ENCODE measurements at places on chromosomes 4 and X.

DNA sequence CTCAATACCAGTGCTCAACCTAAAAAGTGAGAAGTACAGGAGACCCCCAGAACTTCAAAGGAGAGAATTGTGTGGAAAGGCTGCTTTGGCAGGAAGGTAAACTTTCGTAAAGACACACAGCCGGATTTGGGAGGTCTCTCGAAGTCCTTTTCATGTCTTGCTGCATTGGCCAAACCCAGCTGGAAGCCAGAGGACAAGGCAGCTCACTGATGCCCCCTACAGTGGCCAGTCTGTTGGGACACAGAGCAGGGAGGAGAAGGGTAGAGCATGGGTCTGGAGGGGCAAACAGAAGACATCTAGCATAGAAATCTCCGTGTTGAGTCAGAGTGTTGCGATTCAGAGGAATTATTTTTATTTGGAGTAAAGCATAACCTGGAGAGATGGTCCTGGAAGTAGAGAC is 198.9 kb downstream of the ANK2 start:
- no peak for DNase-seq

- no peak for DNase-seq
Measured at GRCh38 chrX:101430457-101431078, 22.5 kb downstream of the HNRNPH2 start.

GRCh38 chr4:32506067-32506466 is 1785.9 kb downstream of the PCDH7 start:
- DNase-seq = no peak

GRCh38 chr4:102216666-102217065 is 128.6 kb downstream of the SLC39A8 start:
- DNase-seq = no peak

DNA sequence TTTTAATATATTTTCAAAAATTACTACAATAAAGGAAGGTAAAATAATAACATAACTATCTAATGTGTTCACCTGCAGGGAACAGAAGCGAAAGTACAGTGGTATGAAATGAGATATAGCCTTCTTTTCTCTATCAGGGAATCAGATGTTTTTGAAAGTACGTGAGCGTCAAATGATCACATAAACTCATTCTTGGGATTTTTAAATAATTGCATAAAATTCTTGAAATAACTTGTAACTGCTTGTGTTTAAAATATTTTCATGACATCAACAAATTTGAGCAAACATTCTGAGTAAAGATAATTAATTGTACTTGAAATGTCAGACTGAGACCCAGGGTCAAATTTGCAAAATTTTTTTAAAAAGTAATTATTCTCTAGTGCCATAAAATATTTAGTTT is 193.5 kb upstream of the NEIL3 start:
- no peak for DNase-seq

DNA sequence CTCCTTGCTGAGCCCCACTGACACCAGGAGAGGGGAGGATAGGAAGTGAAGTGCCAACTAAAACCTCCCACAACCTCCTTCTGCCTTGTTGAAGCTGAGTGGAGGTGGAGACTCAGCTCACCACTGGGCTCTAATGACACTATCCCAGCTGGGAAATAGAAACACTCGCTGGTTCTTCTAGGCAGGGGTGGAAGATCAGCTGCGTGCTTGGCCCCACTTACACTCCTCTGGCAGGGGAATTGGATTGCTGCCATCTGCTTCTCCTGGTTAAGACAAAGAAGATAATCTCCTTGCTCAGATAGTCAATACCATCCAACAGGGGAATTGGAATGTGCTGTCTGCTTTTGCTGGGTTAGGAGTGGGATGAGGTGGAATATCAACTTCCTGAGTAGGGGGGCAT is 392.5 kb downstream of the ZNF674 start:
- DNase-seq = no peak

- DNase-seq = no peak
Measured at GRCh38 chrX:10173331-10173900, 16.6 kb downstream of the CLCN4 start.

DNA sequence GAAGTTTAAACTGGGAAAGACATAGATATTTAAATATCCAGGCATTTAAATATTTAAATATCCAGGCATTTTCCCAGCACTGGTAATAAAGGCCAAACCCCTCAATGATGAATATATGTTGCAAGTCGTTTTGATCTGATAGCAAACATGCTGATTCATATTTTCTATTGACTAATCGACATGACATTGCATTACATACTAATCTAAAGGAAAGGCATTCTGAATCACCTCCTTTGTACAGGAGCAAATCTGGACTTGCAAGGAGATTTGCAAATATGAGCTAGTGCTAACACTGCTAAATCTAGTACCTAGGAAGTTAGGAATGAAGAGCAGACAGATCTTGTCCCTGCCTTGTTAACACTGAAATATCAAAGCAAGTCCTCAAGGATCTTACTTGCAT is 207.3 kb downstream of the SLC7A11 start:
- no peak for DNase-seq

- DNase-seq = no peak
Measured at GRCh38 chr4:159487284-159487747, 384.4 kb downstream of the RAPGEF2 start.

- DNase-seq = no peak
Measured at GRCh38 chr4:38368613-38369012, 295.4 kb upstream of the KLF3 start.

GRCh38 chr4:76960014-76960413 is 10.5 kb downstream of the SEPTIN11 start:
- no peak for DNase-seq

- DNase-seq = no peak
Measured at GRCh38 chrX:10314530-10315104, 157.8 kb downstream of the CLCN4 start.

- DNase-seq = no peak
Measured at GRCh38 chr4:26842911-26843310, 17.7 kb upstream of the STIM2 start.

DNA sequence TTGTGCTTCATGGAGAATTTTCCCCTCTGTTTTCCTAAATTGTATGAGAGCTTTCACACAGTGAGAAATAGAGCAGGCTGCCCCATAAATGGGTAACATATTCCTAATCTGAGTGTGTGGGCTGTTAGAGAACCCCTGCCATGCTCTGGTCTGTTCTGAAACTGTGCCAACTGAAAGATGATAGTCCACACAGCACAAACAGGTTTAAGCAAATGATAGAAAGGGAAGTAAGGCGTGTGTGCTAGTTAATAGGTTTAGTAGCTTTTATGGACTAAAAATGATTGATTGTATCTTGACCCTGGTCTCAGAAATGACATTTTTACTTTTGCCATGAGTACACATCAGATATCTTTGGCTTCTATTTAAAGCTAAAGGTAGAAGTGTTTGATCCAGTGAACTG is 106.2 kb downstream of the PRRG1 start:
- no peak for DNase-seq

DNA sequence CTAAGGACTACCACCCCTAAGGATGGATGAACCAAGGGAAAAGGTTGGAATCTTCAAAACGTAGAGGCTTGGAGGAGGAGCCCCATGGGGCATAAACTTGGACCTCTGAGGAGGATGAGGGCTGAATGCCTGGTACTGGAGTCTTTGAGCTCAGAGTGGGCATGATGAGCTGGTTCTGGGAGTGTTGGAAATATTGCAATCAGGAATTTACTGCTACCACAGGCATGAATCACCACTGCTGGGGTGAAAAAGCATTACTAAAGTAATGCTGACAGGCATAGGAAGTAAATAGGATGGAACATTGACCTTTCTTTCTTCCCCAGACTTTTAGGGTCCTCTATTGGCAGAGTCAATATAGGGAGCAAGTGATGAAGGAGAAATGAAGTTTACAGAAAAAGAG is 105.8 kb upstream of the RPS6KA3 start:
- no peak for DNase-seq

DNA sequence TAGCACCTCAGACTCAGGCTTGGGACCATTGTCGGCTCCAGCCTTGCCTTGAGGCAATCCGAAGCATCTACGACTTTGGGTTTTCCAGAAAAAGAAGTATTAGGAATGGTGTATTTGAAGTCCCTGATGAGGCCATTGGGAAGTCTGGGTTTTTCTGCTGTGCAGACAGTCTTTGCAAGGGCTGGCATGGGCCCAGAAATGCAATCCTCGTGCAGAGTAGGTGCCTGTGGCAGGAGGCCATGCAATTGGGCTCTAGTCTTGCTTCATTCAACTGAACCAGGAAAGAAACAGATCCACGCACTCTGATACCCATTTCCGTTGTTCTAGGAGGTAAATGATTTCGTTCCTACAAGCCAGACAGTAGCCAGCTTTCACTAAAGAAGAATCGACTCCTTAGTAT is 12.4 kb downstream of the ZFP92 start:
- DNase-seq = no peak

DNA sequence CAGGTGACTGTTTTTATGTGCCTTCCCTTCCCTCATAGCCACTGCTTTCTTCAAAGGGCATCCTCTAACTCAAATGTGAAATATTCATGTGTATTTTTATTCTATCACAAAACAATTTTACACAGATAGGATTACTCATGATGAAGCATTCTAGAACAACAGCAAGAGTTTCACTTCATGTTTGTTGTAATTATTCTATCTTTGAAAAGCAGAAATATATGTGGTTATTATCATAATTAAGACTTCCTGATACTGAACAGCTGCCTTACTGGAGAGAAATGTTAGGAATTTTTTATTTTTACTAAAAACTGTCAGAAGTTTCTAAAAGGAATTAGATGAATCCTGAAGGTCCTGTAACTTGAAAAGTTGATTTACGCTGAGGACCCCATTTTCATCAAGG is 229.1 kb downstream of the PALLD start:
- no peak for DNase-seq

GRCh38 chr4:76857074-76857409 is 40.9 kb downstream of the SOWAHB start:
- DNase-seq = no peak

GRCh38 chr4:179867300-179867878 is 2375.8 kb upstream of the TENM3 start:
- DNase-seq = no peak

DNA sequence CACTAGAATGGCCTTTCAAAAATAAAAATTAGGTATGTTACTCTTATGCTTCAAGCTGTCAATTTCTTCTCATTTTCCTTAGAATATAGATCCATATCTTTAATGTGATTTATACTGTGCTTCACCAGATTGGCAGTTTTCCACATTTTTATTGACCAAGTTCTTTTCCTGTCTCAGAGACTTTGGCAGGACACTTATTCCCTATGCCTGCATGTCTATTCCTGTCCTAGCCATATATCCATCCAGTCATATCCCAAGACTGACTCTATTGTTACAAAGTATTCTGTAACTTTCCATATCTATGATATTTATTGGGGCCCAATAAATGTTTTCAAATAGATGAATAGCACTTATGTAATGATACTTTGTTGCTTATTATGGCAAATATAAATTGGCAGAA is 450.7 kb downstream of the GASK1B start:
- no peak for DNase-seq

DNA sequence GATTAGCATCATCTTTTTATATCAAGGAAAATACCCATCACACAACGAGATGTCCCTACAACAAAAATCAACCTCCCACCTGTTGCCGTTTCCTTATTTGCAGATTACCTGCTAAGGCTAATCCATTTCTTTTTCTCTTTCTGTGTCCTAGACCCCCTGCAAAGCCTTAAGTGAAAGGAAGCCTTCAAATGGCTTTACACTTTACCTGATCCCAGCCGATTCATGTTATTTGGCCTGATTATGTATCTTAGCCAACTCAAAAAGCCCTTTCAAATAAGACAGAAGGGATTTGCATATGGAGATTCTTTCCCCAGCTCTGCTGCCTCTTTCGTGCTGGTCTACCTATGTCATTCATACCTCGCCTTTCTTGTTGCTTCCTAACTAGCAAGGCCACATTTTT is 14.4 kb downstream of the ABCG2 start:
- no peak for DNase-seq

- DNase-seq = no peak
Measured at GRCh38 chr4:4590546-4590945, 48.7 kb upstream of the STX18 start.

- DNase-seq = no peak
Measured at GRCh38 chrX:69556060-69557011, 52.2 kb downstream of the NALF2 start.

GRCh38 chr4:104941661-104942062 is 205.0 kb upstream of the TET2 start:
- no peak for DNase-seq

DNA sequence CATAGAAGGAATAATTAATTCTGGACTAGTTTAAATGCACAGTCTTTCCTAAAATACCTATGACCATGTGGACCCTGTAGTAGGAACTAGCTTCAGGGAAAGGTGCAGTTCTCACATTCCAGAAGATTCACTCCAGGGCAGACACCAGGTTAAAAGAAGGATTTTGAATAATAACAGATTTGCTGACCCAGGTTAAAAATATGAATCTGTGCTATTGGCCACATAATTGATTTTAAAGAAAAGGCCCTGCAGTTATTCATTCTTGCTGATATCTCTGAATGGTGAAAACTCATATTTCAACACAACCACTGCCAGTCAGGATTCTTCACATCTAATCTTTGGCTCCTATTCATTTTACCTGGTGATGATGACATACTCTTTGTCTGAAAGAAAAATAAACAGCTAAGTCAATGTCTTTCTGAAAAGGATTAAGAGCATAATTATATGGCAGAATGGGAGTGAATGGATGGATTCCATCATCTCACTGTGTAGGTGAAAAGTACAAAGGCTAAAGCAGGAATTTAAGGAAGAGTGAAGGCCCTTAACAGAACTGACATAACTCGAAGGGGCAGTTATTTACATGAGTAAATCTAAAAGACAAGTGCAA is 432.8 kb downstream of the PDGFC start:
- no peak for DNase-seq

DNA sequence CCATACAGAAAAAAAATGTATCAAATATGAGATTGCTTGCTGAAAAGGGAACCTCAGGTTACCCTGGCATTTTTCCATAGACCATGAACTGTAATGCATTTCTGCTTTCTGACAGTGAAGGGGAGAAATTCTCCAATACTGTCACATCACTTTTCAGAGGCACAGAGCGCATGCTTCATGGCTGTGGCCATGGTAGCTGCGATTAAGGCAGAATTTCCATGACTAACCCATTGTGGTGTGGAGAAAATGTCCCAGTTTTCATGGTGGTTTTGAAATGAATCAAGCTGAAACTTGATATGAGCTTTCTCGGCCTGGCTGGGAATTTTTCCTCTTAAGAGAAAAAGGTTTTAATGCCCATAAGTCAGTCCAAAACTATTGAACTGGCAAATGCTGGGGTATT is 39.5 kb upstream of the MAP3K15 start:
- no peak for DNase-seq

DNA sequence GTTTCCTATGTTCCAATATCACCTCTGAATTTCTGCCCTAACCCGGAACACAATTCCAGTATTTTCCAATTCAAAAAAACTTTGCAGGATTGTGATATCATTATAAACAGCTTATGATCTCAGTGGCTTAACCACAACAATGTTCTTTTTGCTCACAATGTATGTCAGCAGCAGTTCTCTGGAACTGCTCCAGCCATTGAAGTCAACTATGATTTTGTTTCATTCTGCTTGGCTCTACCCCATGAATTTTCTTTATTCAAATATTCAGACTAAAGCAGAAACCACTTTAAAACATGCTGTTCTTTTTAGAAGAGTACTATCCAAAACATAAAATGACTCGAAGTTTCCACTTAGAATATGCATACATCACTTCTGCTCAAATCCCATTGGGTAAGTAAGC is 1611.1 kb downstream of the ARAP2 start:
- no peak for DNase-seq

GRCh38 chrX:10828036-10828435 is 207.7 kb upstream of the MID1 start:
- DNase-seq = no peak

Measured in stimulated activated CD8-positive, alpha-beta memory T cell treated with anti-CD3 and anti-CD28 coated beads, Interleukin-7, amount 100 ng/mL, for 1 hour (primary cell).